ENCODE measurements at places on chromosomes 1 and 21. TPM values are rescaled to one million over a fixed set of nuclear protein-coding genes. Genes with fewer than 3 reads are reported as not detected.

SPRR4 gene
- not detected for total RNA-seq

DNA sequence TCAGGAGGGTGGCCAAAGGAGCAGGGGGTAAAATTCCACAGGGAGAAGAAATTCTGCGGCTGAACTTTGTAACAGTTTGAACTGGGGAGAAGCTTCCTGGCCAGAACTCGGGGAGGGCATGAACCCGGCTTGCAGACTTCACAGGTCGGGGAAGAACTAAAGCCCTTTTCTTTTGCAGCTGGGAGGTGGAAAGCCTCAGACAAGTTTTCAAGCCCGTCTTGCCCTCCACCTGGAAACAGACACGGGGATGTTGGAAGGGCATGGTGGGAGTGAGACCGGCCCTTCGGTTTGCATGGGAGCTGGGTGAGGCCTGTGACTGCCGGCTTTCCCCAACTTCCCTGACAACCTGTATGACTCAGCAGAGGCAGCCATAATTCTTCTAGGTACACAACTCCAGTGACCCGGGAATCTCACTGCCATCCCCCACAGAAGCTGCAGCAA lies 11.3 kb downstream of the THEM4 start:
- no peak for DNase-seq
- H3K36me3 ChIP-seq: peaks cover 56% of the 10 kb centered on the region
- no peaks in the 10 kb centered on the region for H3K27me3 ChIP-seq

DNA sequence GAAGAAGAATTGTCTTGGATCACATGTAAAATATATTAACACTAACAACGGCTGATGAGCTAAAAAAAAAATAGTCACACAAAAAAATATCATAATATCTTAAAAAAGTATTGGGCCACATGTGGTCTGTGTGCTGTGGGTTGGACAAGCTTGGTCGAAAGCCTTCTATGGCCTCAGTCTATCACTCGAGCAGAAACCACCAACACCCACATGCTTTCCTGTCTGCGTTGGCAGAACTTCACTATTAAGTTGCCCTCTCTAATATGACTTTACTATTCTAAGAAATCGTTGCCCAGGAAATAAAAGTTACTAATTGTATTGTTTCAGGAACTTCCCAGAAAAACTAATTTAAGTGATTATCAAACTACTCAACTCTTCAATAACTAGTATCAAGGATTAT lies 28.2 kb upstream of the ETS2 start:
- H3K27ac ChIP-seq: peak overlapping the region; percentile 51
- H3K4me3 ChIP-seq: no peak overlapping the region
- peaks cover 6% of the 10 kb centered on the region for H3K36me3 ChIP-seq
- peaks cover 2% of the 10 kb centered on the region for H3K27me3 ChIP-seq

KLF17 gene
- total RNA-seq: not detected

DNA sequence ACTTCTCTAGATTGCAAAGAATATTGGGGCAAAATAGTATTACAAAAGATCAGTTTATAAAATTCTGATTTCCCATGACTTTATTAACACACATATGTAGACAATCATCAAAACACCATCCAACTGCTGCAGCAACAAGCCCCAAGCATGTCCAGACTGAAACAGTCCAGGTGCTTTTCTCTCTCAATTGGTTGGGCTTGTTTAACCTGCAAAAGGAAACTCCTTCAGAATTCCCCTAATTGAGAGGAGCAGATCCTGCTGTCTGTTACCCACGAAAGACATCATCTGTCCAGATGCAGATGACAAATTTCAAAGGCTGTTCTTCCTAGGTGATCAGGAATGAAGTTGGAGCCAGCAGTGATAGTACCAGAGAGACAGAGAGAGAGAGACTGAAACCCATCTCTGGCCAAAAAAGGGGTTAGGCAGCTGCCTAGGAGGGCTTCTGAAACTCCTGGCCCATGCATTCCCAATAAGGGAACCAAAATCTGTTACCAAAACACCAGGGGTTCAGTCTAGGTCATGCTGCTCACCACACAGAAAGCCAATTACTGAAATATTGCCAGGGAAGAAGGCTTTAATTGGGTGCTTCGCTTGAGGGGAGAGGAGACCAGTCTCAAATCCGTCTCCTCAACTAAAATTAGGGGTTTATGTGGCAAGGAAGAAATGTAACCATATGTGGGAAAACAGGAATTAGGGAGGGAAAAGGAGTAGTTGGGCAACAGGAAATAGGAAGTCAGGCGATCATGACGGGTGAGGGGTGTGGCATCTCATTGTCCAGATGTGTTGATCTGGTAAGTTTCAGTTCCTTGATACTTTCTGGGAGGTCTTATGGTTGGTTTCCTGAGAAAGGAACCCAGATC lies 34.7 kb upstream of the RGL1 start:
- DNase-seq: no peak
- no peaks in the 10 kb centered on the region for H3K4me1 ChIP-seq
- no peak overlapping the region for H3K4me3 ChIP-seq

DNA sequence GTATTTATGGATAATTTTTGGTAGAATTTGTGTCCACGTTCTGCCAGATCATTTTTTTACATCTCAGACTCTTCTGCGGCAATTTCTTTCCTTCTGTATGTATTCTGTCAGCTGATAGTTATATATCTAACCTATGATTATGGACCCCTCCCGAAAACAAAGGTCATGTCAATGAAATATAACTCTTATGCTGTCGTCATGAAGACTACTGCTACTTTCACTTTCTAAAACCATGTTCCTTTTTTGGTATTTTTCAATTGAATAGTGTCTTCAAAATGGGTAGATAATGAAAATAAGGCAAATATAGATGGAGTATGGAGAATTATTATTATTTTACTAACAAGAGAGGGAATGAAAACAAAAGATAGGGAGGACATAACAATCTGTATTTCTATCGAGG lies 3.2 kb downstream of the ANGPTL1 start:
- H3K36me3 ChIP-seq: no peaks in the 10 kb centered on the region
- H3K4me1 ChIP-seq: peaks cover 3% of the 10 kb centered on the region
- no peaks in the 10 kb centered on the region for H3K27me3 ChIP-seq
- H3K4me3 ChIP-seq: no peak overlapping the region
- no peak overlapping the region for H3K27ac ChIP-seq
- DNase-seq: no peak
